Activated CD4-positive, CD25-positive, alpha-beta regulatory T cell (primary cell): ENCODE measurements at places on chromosomes 16 and 17.

- DNase-seq: no peak
These were observed 92.2 kb upstream of the CDH11 start for GRCh38 chr16:65213866-65214595.

DNA sequence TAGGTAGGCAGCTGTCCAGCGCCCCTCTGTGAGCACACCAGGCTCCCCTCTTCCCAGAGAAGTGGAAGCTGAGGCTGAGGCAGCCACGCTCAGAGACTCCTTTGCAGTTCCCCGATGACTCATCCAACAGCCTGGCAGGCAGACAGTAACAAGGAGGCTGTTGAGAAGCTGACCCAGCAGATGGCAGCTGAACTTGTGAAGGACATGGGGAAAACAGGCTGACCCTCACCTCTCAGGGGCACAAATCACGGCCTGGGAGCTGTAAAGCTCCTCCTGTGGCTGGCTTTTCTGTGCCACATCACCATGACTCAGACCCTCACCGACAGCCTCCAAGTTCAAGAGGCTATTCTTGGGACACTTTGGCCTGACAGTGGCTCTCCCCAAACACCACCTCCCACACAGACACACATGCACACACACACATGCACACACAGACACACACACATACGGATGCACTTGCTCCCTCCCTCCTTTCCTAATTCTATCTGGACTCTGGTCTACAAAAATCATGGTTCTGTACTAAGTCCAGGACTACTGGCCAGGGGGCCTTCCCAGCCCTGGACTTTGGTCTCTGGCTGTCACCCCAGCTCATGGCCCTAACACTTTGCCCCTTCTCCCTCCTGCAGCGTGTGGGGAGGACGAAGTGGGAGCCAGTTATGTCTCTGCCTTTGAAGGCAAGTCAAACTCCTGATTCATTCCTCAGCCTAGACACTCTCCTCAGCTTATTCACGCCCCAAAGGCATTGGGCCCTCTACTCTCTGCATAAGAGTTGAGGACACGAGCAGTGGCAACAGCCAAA is 23.2 kb downstream of the MAP3K14 start:
- no peak for DNase-seq

DNA sequence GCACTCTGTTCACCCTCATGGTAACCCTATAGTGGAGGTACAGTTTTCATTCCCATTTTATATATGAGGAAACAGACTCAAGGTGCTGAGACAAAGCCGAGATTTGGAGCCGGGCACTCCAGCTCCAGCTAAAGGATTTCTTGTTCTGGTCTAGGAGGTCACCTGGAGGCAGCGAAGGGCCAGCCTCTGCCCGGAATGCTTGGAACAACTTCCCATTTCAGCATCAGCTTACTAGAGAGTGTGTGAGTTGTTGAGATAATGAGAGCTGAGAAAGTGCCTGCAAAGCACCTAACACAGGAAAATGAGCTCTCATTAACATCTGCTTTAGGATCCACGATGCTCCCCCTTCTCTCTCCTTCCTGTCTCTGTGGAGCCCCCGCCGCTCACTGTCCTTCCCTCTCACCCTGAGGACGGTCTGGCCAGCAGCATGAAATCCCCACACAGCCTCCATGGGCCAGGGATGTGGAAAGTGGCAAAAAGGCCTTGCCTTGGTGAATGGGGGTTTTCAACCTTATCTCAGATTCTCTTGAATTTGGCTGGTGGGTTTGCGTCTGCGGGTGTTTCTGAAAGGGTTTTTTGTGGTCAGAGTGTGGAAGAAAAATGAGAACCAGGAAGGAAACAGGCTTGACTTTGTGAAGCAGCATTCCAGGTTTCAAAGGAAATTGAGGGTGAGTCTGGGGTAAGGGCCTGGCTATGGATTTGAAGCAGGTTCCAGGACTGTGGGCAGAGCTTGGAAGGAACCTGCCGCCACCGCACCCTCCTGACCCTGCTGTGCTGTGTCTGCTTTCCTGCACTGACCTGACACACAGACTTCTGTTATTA is 178.7 kb downstream of the FOXL1 start:
- no peak for DNase-seq

DNA sequence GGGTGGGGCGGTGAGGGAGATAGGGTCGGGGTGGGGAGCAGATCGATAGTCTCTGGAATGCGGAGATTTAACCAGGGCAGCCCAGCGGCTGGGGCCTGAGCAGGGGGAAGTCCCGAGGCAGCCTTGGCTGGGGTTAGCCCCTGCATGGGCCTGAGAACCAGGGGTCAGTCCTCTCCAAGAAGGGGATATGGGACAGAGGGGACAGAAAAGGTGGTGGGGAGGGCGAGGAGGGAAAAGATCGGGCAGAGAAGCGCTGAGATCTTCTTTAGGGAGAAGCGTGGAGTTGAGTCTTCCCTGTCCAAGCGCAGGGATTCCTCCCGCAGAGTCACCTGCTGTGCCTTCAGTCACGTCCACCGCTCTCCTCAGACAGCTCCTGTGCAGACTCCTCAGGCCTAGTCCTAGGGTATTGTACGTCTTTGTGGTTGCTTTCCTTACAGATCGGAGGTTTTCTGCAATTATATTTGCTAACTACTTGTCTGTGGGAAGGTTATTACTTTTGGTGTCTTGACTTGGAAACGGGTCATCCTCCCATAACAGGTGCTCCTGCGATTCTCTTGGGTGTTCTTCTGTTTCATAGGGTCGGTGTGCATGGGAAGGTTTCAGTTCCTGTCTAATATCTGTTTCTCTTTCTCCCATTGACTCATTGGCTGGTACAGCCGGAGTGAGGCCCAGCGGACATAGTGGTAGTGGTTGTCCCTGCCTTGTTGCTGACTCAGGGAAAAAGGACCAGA is 952 bp downstream of the CD300A start:
- DNase-seq: no peak

- DNase-seq: no peak
These were observed 64.1 kb upstream of the SREBF1 start for GRCh38 chr17:17900615-17901520.

DNA sequence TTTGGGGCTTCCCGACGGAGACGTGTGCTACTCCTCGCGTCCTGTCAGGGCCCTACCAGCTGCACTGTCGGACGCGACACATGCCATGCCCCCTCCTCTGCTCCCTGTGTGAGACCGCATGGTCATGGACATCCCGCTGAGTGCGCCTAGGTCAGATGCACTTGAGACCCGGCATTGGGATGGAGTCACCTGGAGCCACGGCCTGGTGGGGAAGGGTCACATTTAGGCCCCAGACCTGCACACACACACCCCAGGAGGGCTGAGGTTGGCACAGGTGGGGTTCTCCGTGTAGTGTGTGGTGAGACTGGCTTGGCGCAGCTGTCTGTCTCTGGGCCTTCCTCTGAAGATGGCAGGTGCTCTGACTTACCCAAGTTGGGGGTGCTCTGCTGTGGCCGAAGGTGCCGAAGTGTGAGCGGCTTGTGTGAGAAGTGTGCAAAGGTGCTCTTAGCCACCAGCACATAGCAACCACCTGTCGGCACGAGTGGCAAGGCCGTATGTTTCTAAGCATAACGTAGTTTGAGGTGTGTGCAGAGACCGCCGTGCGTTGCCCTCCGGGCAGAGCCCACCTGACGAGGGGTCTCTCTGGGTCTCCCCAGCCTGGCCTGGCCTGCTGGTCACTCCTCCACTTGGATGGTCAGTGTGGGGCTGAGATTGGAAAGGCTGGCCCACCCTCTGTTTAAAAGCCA is 108.6 kb downstream of the BANP start:
- DNase-seq: no peak

- DNase-seq: no peak
These were observed 168.9 kb downstream of the GRIN2A start for GRCh38 chr16:10013364-10013763.

DNA sequence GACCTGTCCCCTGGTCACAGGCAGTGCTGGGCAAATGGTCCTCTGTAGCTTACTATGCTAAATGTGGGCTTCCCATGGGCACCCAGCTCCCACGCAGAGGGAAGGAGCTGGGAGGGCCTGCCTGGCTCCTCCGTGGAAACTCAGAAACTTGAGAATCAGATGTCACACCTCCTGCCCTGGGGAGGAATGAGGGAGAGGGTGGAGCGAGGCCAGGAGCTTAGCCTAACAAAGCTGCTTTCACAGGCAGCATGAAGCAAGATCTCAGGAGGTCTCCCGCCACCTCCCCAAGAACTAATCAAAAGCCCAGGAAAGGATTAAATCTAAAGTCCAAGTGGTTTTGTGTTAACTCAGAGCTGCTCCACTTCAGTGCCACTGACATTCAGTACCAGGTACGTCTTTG is 33.6 kb upstream of the XYLT2 start:
- DNase-seq: no peak

- DNase-seq: no peak
These were observed 151.4 kb upstream of the HS3ST3A1 start for GRCh38 chr17:13753154-13753553.

DNA sequence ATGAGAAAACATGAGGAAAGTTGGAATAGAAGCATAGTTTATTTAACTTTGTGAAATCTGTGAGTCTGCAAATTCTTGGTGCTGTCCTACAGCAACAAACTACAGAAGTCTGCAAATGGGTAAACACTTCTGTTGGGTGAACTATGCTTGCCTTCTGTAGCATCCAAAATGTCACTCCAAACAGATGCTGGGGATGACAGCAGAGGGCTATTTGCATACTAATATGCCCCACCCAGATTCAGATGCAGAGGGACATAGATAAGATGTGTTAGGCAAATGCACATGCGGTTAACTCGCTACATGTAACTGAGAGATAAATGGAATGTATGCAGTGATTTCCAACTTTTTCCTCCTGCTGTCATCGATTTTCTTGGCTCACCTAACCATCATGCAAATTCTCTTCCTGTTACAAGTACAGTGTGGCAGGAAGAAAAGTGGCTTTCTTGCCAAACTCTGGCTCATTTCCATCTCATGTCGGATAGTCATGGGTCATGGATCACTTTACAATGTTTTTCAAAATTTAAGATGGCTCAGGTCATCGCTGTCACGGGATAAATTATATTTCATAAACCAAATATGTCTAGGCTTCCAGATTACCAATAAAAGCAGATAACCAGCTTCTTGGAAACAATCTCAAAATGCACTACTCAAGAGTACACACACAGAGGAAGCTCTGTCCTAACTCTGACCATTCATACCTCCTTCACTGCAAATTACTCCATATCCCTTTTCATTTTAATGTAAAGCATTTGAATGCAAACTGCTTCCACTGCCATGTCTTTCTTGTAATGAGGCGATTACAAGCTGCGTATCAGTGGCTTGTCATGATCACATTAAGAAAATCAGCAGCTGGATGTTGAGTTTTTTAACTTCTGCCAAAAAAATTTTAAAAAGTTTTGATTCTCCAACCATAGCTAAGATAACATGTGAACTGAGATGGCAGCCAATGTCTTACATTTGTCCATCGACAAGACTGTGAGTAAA is 47.7 kb downstream of the ADAMTS18 start:
- no peak for DNase-seq

- DNase-seq: no peak
These were observed 160.9 kb upstream of the CDH5 start for GRCh38 chr16:66205287-66206231.

DNA sequence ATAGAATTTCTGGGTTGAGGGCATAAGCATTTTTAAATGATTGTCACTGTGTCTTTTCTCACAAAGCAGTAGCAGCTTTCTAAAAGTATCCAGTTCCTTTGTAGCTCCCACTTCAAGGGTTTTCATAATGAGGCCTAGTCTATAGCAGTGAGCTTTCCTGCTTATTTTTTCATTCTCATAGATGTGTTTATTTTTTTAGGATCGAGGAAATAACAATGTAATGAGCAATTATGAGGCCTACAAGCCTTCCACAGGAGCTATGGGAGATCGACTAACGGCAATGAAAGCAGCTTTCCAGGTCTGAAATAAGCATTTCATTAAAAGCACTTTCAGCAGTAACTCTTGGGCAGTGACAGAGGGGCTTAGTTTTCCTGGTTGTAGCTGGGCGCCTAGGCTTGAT is 10.6 kb upstream of the PSMC5 start:
- DNase-seq: no peak

DNA sequence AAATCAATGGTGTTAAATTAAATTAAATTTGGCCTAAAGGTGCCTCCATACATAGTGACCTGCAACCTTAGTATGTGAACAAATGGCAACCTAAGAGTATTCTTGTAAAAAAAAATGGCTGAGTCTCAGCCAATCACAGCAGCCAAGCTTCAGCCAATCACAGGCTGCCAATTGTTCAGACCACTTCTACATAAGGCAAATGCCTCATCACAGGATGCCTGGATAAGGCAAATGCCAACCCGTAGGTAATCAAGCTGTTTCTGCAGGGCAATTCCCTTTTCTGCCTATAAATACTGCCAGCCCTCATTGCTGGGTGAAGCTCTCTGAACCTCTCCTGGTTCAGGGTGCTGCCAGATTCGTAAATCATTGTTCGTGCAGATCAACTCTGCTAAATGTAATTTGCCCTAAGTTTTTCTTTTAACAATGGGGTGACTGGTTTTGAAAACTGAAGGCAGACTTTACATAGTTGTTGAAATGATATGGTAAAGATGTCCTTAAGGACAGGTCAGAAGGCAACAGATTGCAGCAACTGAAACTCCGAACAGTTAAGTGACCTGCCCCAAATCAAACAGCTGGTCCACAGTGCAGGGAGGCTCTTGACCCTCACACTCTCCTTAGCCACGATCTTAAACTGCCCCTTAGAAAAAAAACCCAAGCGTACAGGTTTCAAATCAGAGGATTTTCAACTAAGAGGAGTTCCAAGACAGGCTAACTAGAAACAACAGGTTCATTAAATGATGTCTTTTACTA is 50.3 kb downstream of the N4BP1 start:
- DNase-seq: no peak

DNA sequence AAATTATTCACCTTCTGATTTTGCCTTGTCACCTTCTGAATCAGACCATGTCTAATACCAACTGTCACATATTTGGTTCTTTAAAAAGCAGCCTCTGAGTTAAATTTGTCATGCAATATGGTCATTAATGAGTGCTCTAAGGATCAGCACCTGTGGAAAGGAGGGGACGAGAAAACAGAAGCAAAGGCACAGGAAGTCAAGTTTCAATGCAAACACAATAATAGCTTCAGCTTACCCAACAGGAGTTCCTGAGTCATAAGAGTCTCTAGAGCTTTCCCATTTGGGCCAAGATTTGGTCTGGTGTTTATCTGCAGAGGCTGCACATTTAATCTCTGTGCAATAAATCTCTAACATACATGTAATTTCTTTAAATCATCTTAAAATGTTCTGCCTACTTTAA is 889.8 kb downstream of the CDH8 start:
- DNase-seq: no peak

GRCh38 chr17:3917391-3917931 is 1.2 kb upstream of the P2RX1 start:
- no peak for DNase-seq

GRCh38 chr16:70433458-70434103 is 5.3 kb downstream of the ST3GAL2 start:
- DNase-seq: no peak

DNA sequence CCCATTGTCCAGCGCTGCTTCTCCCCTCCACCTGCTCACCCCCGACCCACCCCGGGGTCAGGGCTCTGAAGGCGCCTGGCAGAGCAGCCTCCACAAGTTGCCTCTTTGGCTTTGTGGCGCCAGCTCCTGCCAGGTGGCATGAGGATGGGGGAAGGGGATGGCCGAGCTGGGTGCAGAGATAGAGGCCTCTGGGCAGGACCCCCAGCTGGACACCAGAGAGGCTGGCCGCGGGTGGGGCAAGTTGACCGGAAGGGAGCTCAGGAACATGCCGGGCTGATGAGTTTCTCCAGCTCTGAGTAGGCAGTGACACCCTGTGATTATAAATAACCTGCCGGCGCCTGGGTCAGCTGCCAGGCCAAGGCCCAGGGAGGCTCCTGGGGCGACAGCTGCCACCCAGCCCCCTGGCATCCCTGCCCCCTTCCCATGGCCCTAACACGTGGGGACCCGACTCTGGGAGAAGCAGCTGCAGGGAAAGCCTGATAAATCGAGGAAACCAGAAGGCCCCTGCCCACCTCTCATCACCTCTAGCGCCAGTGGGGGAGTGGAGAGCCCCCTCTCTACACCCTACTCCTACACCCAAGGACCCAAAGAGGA is 729 bp downstream of the P2RX5 start:
- no peak for DNase-seq
